ENCODE measurements at places on chromosomes 4 and X.

GRCh38 chrX:122567911-122568310, 616.2 kb upstream of the GRIA3 start:
- no peak for DNase-seq

GRCh38 chr4:72991873-72992272, 77.6 kb downstream of the COX18 start:
- no peak for DNase-seq

- DNase-seq = no peak
These were observed at the start of gene GDI1 for GRCh38 chrX:154436983-154437752. Gene GDI1, plus strand, starts transcription at chrX:154437154. Its CDS starts 101 bp downstream, at chrX:154437255.

GRCh38 chrX:40099055-40099958, 1.5 kb upstream of the BCOR start:
- no peak for DNase-seq

DNA sequence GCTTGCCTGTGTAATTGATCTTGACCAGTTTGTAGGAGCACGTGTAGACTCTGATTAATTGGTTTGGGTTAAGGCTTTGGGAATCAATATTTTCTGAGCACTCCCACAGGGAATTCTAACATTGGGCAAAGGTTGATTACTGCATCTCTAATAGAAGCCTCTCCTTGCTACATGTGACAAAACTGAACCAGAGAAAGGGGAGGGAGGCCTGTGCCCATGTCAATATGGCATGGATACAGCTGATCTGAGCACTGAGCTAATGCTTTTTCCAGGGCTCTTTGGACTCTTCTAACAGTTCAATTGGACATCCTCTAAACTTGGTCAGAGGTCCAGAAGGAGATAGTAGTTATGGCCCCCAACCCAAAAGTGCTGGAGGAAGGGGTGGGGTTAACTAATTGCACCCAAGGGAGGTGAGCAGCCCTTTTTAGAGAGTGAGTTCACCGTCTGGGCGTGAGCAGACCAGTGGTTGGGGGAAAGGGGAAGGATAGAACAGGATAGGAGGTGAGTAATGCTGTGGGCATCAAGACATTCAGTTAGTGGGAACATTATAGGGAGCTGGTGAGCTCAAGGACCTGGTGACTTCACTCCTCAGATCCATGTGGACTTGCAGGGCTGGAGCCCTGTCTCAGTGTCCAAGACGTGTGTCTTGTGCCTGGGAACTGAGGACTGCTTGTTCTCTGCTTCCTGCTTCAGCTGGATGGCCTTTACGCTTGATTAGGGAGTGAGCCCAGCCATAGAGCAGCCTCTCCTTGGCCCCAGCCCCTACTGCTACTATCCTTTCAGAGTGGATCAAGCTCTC, 22.8 kb downstream of the MSN start:
- no peak for DNase-seq

DNA sequence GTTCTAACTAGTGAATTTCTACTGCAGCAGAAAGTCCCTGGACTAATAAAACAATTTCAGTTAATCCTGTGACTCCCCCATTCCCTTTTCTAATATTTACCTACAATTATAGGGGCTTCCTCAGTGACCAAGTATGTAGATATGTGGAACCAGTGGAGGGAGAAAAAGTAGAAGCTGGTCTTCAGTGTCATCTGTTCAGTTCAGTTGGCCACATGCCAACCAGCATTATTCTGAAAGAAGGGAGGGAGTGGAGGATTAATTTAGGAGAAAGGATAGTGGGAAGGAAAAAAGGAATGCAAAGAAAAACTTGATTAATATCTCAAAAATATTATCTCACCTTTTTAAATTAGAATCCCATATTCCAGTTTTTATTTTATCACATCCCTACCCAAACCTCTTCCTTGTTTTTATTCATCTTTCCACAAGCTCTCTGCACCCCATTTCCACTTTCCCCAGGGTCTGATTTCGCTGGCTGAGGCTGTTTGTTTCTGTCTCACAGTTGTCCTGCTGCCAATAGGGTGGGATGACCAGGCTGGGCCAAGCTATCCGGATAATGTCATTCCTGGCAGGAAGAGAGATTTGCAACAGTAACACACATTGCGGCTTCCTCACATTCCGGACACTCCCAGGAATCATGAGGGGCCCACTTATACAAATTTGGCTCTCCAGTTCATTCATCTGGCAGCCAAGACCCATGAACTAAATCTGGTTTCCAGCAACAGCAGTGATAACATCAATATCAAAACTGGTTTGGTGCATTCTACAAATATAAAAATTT, 24.6 kb upstream of the ANTXR2 start:
- no peak for DNase-seq

GRCh38 chr4:183244506-183244905, 75.6 kb downstream of the CLDN22 start:
- no peak for DNase-seq

DNA sequence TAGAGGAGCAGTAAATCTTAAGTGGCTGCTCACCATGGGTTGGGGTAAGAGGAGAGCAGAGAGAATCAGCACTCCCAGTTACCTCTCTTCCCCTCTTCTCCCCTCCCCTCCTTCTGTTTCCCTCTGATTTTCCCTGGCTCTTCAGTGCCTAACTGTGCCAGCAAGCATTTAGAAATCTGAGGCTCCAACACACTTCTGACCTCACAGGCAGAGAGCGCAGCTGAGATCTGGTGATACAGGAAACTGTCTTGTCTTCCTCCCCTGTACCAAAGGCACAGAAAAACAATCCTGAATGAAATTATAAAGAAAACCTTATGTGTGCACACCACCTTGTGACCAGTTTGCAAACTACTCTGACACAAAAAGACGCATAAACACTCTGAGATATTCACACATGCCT, 82.4 kb upstream of the SMIM10 start:
- DNase-seq = no peak

- DNase-seq = no peak
These were observed 202.3 kb upstream of the CENPE start for GRCh38 chr4:103400405-103400804.

- no peak for DNase-seq
These were observed 1070.4 kb upstream of the ADGRL3 start for GRCh38 chr4:60129740-60130139.

DNA sequence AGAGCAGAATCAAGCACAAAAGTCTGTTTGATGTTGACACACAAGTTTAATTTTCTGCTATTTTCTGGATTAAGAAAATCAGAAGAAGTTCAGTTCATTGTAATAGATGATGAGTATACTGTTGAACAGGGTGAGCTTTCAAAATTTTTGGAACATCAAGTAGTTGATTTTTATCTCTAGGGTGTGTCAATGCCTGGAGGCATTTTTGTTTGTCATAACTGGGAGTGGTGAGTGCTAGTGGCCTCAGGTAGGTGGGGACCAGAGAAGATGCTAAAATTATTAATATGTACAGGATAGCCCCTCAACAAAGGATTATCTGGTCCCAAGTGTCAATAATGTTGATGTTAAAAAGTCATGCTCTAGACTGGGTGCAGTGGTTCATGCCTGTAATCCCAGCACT, 279.7 kb upstream of the GNPDA2 start:
- no peak for DNase-seq

GRCh38 chr4:74168841-74169240, 10.9 kb downstream of the MTHFD2L start:
- DNase-seq = no peak
